ENCODE measurements at places on chromosomes 12 and 14. TPM values are rescaled to one million over a fixed set of nuclear protein-coding genes. Genes with fewer than 3 reads are reported as not detected.

DNA sequence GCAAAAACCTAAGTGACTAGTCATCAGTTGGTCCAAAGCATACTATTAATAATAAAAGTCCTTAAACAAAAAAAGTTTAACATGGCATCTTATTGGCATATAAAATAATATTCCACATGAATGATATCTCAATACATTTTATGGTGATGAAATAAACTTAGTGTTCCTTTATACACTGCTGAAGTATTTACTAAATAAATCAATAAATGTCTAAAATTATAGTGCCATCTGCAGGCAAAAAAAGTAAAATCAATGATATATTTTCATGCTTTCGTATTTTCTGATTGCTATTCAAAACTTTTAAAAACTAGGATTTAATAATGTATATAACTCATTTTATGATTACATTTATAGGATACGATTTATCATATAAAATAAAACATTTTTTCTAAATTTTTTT, 30.5 kb downstream of the PUS7L start:
- no peak overlapping the region for H3K27ac ChIP-seq
- H3K4me3 ChIP-seq = no peak overlapping the region
- no peaks in the 10 kb centered on the region for H3K4me1 ChIP-seq
- no peak for DNase-seq
- no peaks in the 10 kb centered on the region for H3K36me3 ChIP-seq

DNA sequence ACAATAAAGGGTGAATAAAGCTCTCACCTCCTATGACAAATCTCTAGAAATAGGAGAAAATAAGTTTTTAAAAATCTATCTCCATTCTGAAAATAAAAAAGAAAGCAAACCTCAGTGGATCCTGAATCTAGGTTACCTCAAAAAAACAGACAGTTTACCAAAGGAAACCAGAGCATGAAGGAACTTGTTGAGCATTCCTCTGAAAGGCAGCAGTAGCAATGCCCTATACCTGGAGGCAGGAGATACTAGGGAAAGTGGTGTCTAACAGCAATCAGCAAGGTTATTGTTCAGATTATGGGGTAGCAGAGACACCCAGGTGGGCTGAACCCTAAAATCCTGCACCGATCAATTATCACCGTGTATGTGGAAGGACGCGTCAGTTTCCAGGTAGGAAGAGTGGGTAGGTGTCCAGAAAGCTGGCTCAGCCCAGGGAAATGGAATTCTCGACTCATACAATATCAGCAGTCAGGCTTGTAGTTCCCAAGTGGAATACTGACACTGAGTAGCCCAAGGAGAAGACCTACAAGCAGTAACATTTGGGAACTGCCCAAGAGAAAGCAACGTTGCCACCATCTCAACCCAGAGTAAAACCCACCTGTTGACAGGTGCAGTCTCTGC, 128.3 kb downstream of the ST8SIA1 start:
- no peaks in the 10 kb centered on the region for H3K4me1 ChIP-seq
- peaks cover 7% of the 10 kb centered on the region for H3K36me3 ChIP-seq
- H3K4me3 ChIP-seq = no peak overlapping the region
- DNase-seq = no peak
- H3K27me3 ChIP-seq = peaks cover 15% of the 10 kb centered on the region
- no peak overlapping the region for H3K27ac ChIP-seq

GRCh38 chr12:18990856-18991255, 138.7 kb upstream of the PLEKHA5 start:
- DNase-seq = no peak
- H3K4me1 ChIP-seq = no peaks in the 10 kb centered on the region
- no peaks in the 10 kb centered on the region for H3K27me3 ChIP-seq
- H3K4me3 ChIP-seq = no peak overlapping the region
- H3K27ac ChIP-seq = no peak overlapping the region

DNA sequence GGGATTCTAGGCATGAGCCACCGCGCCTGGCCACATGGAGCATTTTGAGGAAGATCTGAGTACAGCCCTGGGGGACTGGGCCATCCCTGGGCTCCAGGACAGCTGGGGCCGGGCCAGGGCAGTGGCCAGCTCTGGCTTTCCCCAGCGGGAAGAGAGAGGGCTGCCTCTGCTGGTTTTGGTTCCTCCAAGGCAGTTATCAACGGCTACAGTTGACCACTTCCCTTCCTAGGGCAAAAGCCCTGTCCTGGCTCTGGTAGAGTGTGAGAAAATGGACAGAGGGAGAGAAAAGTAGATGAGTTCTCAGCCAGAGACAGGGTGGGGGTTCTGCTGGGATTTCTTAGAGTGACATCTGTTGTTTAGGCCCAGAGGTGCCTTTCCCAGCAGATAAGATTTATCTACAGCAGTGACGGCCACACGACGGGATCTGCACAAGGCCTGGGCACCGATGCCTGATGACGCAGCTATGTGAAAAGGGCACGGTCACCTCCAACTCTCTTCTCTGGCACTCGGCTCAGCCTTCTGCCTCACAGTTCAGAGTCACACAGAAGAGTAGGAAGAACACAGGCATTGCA, 5.5 kb upstream of the HVCN1 start:
- DNase-seq = no peak
- H3K4me3 ChIP-seq = no peak overlapping the region
- H3K36me3 ChIP-seq = no peaks in the 10 kb centered on the region
- no peaks in the 10 kb centered on the region for H3K27me3 ChIP-seq

DNA sequence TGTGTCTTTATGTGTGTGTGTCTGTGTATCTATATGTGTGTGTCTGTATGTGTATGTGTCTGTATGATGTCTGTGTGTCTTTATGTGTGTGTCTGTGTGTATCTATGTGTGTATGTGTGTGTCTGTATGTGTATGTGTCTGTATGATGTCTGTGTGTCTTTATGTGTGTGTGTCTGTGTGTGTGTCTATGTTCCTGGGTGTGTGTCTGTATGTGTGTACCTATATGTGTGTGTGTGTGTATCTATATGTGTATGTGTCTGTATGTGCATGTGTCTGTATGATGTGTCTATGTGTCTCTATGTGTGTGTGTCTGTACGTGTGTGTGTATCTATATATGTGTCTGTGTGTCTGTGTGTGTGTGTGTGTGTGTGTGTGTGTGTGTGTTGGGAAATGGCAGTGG, 19.0 kb upstream of the CD9 start:
- DNase-seq = no peak
- H3K27ac ChIP-seq = no peak overlapping the region
- H3K27me3 ChIP-seq = peaks cover 7% of the 10 kb centered on the region
- H3K36me3 ChIP-seq = no peaks in the 10 kb centered on the region

KCNK13 gene
- total RNA-seq = 0.61 TPM

NRXN3 gene
- total RNA-seq = not detected

HOXC4 gene
- total RNA-seq = 2.3 TPM

GLI1 gene
- 0.61 TPM for total RNA-seq

KRT79 gene
- total RNA-seq = not detected
